ENCODE measurements at places on chromosomes 3 and 15. TPM values are rescaled to one million over a fixed set of nuclear protein-coding genes. Genes with fewer than 3 reads are reported as not detected.

The KLHL40 gene
- not detected for total RNA-seq

The CLSTN2 gene
- total RNA-seq = 0.04 TPM

The RETNLB gene
- total RNA-seq = not detected

The GHSR gene
- total RNA-seq = not detected

The DPH3 gene
- 21.2 TPM for total RNA-seq

The GOLGA6L22 gene
- total RNA-seq = not detected

The PIF1 gene
- 13.4 TPM for total RNA-seq

The EHHADH gene
- total RNA-seq = 2.9 TPM

The PDCD7 gene
- 27.0 TPM for total RNA-seq

The SMCO1 gene
- not detected for total RNA-seq

The MYO5C gene
- 6.6 TPM for total RNA-seq

The GP5 gene
- 0.01 TPM for total RNA-seq

Data from A549 treated with AZD2906 at 1 μM for 4 hours (cell line).